ENCODE measurements at places on chromosomes 3 and 15. TPM values are rescaled to one million over a fixed set of nuclear protein-coding genes. Genes with fewer than 3 reads are reported as not detected.
A peak's percentile ranks its signal among the peaks of the same experiment; 100 is the strongest.

GOLGA8G gene
- total RNA-seq, result not detected

SLC49A4 gene
- 15.0 TPM for total RNA-seq

HHLA2 gene
- total RNA-seq, result not detected

C3orf22 gene
- total RNA-seq, result not detected

GRCh38 chr3:150235799-150236198 is 172.3 kb upstream of the TSC22D2 start:
- no peak for DNase-seq

GRCh38 chr3:20250786-20251185 is 64.8 kb upstream of the SGO1 start:
- DNase-seq, result no peak

- DNase-seq, result no peak
These were observed 86.5 kb upstream of the FAM98B start for GRCh38 chr15:38367476-38367875.

GRCh38 chr3:43468133-43468532 is 153.7 kb downstream of the ANO10 start:
- no peak for DNase-seq

GRCh38 chr3:164208821-164209220 is 869.5 kb downstream of the SI start:
- DNase-seq, result no peak

GRCh38 chr3:108818404-108818803 is 4.2 kb upstream of the TRAT1 start:
- DNase-seq, result peak; percentile 2

- DNase-seq, result no peak
These were observed 83.6 kb downstream of the THSD4 start for GRCh38 chr15:71198846-71199245.

DNA sequence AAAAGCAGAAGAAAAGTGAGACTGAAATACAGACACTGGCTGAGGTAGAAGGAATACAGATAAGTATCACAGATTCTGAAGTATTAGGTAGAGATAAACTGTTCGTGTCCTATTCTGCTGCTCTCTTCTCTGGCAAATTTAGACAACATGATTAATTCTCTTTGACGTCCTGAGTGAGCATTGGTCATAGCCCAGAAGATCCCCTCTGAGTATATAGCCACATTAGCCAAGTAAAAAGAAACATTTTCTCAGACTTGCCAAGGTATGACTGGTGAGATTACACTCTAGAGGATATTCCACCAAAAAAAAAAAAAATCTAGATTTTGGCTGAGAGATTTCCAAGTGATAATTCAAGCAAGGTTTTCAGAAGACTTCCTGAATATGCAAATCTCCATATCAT is 111.4 kb upstream of the ALCAM start:
- DNase-seq, result no peak

DNA sequence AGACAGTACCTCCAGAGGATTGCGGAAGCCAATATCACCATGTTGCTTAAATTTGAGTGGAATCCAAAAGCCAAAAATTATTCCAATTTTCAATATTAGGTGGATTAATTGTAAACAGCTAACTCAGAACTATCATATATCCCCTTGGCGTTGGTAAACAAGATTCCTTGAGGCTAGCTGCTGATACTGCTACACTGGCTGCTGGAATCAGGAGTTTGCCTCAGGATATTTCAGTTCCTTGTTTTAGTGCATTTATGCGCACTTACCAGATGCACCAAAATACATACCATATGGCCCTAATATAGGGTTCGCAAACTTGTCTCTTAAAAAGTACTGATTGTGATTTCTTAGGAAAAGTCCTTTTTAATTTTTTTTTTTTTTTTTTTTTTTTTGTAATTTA is 605.2 kb upstream of the NAALADL2 start:
- no peak for DNase-seq

GRCh38 chr3:127781411-127782001 is 40.8 kb downstream of the MGLL start:
- DNase-seq, result no peak

GRCh38 chr3:125310623-125311081 is 64.5 kb downstream of the ZNF148 start:
- DNase-seq, result no peak

DNA sequence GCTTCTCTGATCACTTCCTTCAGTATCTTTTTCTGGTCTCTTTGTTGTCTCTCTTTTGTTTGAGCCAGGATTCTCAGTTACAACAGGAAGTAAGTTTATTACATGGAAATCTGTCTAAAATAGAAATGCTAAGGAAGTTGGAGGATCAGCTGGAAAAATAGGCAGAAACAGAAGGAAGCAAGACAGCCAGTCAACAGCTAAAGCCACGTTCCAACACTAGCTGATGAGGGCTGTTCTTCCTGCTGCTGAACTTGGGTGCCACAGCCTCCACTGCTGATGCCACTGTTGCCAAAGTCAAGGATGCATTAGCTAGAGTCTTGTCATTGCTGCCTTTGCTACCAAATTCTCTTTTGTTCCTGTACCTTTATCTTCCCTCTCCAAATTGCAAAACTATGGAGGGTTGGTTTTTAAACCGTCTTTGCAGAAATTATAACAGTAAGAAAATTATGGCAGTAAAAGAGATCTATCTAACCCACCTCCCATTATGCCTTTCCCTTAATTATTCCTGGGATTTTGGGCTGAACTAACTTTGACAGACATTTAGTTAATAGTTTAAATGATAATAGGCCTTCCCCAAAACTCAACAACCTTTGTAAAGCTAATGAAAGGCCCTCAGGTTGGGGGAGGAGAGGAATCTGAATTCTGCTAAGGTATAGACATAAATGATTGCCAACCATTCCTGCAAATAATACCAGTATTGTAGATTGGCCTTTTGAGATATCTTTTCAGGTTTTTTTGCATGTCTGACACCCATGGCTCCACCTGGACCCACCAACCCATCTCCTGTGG is 27.4 kb upstream of the OR5K4 start:
- no peak for DNase-seq

DNA sequence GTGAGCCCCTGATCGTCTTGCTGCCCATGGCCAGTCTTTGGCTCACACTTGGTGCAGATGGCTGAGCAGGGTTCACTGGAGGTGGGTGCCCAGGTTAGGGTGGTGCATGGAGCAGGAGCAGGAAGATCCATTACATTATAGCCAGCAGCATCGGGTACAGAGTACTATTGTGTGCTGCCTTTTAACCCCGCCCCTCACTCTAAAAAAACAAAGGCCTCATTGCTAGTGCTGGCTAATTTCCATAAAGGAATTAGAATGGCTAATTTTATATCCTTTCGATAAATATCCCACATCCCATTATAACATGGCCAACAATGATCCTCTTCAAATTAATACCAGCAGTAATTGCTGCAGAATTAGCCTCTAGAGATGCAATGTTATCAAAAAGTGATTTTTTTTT is 45.8 kb upstream of the PPP4R2 start:
- no peak for DNase-seq

DNA sequence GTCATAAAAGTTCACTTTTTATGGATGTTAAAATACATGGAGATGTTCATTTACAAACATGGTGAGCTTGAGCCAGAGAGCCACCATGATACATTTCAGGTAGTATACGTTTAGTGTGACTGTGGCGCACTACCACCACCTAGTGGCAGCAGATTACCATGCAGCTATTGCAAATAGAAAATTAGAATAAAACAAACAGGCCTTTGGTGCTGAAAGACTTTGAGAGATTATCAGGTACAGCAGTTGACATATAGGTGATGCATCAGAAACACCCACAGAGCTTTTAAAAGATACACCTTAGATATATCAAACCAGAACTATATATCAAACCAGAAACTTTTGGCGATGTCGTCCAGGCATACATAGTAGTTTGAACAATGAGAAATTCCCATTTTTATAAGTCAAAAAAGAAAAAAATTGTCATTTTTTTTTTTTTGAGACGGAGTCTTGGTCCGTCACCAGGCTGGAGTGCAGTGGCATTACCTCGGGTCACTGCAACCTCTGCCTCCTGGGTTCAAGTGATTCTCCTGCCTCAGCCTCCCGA is 42.0 kb upstream of the ICE2 start:
- peak; percentile 72 for DNase-seq

DNA sequence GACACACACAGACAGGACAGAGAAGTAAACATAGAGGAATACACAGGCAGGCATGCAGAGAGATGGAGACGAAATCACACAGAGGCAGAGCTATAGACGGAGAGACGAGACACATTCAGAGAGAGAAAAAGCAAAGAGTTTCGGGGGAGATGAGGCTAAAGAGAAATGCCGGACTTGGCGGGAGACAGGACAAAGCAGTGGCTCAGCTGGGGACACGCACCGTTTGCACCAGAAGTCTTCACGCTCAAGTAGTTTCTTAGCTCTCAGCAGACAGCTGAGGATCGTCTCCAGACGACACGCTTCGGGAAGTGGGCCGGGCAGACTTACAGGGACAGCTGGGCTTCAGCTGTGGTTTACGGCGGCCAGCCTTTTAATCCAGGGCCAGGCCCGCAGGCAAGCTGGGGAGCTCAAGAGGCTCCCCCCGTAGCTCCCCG is 56.2 kb upstream of the DLG1 start:
- no peak for DNase-seq

Data from foreskin keratinocyte (primary cell).